ENCODE measurements at places on chromosomes 1 and 21.

DNA sequence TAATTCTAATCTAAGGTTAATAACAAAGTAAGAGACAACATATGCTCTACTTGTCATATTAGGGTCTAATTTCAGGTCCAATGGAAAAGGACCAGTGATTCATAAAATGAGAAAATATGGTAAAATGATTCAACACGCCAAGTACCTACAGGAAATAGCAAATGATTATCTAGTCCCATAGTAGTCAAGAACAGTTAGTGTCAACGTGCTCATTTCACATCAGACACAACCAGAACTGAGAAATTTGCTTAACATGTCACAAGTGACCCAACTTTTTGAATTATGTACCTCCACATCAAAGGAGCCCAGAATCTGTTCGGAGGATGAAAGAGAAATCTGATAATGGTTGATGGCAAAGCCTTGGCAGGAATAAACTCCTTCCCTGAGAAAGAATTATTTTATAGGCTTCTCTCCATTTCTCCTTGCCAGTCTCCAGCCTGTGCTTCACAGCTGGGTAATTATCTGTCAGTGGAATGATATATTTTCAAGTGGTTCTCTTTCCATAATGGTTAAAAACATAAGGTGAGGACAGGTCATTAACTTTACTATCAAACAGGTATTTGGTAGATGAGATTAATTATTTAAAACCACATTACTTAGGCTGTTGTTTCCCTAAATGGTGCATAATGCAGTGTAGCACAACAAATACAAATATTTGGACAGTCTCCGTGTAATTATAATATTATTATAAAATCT lies 83.2 kb downstream of the APP start:
- DNase-seq = no peak

GRCh38 chr1:211469938-211470529 lies 21.9 kb downstream of the RD3 start:
- DNase-seq = peak; percentile 73

DNA sequence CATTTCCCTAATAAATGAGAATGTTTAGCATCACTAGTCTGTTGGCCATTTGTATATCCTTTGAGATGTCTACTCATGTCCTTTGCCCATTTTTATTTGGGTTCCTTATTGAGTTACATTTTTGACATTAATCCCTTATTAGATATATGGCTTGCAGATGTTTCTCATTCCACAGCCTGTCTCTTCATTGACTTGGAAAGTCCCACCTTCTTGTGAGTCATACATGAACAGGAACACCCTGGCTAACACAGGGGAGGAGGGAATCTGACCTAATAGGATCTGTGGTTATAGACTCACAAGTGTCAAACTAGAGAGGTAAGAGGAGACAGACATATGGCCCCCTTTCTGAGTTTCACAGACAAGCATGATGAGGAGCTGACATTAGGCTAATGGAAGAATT lies 11.5 kb downstream of the ZP4 start:
- DNase-seq = no peak

DNA sequence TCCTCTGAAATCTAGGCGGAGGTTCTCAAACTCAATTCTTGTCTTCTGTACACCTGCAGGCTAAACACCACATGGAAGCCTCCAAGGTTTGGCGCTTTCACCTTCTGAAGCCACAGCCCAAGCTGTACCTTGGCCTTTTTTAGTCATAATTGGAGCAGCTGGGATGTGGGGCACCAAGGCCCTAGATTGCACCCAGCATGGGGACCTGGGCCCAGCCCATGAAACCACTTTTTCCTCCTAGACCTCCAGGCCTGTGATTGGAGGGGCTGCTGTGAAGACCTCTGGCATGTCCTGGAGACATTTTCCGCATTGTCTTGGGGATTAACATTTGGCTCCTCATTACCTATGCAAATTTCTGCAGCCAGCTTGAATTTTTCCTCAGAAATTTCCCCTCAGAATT lies 181.0 kb downstream of the TYW3 start:
- no peak for DNase-seq

DNA sequence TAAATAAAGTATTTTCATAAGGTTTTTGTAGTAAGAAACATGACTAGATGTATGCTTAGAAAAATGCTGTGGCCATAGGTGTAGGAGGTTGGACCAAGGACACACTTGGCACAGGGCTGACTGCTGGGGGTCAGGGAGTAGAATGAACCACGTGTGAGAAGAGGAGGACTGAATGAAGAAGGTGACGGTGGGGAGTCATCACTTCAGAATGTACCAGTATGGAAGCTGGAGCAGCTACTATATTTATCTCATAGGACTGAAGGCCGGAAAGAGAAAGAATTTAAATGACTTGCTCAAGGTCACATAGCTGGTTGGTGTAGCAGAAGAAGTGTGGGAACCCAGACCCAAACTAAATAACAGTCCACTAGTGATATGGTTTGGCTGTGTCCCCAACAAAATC lies 79.8 kb upstream of the HAO2 start:
- DNase-seq = no peak

DNA sequence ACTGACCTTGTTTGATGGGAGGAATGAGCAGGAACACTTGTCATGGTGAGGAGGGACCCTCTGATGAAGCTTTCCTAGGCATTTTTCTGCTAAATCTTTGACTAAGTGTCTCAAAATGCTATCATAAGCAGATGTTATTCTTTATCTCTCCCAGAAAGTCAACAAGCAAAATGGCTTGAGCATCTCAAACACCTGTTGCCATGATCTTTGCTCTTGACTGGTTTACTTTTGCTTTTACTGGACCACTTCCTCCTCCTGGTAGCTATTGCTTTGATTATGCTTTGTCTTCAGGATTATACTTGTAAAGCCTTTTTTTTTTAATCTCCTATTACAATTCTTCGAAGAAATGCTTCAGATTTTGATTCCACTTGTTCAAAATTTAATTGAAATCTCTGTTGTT lies 157.4 kb downstream of the GPR52 start:
- DNase-seq = no peak

DNA sequence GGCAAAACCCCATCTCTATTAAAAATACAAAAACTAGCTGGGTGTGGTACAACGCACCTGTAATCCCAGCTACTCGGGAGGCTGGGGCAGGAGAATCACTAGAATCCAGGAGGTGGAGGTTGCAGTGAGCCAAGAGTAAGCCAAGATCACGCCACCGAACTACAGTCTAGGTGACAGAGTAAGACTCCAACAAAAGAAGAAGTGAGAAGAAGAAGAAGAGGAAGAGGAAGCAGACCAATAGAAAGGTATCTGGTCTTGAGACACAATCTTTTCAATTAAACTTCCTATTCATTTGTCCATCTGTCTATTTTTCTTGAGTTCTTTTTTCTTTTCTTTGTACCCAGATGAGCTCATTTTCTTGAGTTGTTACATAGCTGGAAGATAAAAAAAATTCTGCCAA lies 55.7 kb upstream of the ACADM start:
- no peak for DNase-seq

- no peak for DNase-seq
These were observed 60.4 kb downstream of the CC2D1B start for GRCh38 chr1:52305417-52306226.

- no peak for DNase-seq
These were observed 1.0 kb downstream of the IQGAP3 start for GRCh38 chr1:156571261-156571852.

Measured in omental fat pad (tissue), 4 donors.